ENCODE measurements at places on chromosomes 4 and X.
A peak's percentile ranks its signal among the peaks of the same experiment; 100 is the strongest.

GRCh38 chrX:100964362-100964761, 5.1 kb upstream of the ARL13A start:
- no peak for DNase-seq

DNA sequence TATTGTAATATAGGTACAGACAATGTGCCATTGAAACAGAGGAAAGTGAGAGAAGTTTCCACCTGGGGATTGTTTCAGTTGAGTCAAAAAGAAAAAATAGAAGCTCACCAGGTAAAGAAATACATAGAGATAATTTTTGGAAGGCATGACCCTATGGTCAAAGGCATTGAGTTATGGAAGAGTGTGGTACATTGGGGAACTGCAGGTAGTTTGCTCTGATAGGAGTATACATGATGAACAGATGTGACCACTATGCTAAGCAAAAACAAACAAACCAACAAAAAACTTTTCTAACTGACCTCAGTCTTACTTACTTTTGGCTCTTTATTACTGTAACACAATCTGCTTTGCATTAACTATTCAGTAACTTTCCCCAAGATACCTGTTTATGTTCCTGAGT, 85.9 kb downstream of the UGT8 start:
- DNase-seq = no peak

- DNase-seq = peak; percentile 78
Observed at GRCh38 chr4:183098019-183098722, 886 bp upstream of the WWC2 start.

DNA sequence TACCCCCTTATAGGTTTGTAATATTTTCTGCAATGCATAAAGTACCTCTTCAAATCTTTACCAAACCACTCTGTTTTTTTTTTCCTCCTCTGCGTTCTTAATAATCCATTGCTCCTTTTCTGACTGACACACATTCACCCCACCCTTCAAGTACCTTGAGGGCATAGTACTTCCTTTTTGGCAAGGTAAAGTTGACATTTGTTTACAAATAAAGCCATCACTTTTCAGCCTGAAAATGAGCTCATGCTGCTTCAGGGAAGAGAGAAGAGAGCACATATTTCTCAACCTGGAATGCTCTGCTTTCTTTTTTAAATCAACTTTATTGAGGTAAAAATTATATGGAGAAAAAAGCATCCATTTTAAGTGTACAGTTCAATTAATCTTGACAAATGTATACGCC, 113.9 kb downstream of the AGTR2 start:
- DNase-seq = no peak

- peak; percentile 94 for DNase-seq
Observed at GRCh38 chr4:81631958-81632441, 160.3 kb upstream of the RASGEF1B start.

GRCh38 chr4:185171373-185172071, 28.5 kb downstream of the SLC25A4 start:
- DNase-seq = no peak

DNA sequence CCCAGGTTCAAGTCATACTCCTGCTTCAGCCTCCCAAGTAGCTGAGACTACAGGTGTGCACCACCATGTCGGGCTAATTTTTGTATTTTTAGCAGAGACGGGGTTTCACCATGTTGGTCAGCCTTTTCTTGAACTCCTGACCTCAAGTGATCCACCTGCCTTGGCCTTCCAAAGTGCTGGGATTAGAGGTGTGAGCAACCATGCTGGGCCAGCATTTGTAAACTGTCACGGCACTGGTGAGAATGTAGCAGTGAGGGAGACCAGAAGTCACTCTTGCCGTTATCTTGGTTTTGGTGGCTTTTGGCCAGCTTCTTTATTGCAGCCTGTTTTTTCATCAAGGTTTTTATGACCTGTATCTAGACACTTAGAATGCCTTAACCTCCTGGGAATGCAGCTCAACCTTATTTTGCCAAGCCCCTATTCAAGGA, 22.4 kb downstream of the PCDH18 start:
- peak; percentile 52 for DNase-seq

- DNase-seq = no peak
Observed at GRCh38 chrX:82087699-82088098, 885.8 kb downstream of the SH3BGRL start.

GRCh38 chr4:140757232-140757630, 1.0 kb upstream of the TBC1D9 start:
- no peak for DNase-seq

GRCh38 chr4:10295301-10295700, 161.9 kb downstream of the ZNF518B start:
- no peak for DNase-seq

- DNase-seq = peak; percentile 70
Observed at GRCh38 chrX:153723351-153724251, 586 bp downstream of the BCAP31 start.

- no peak for DNase-seq
Observed at GRCh38 chr4:124633285-124633941, 79.1 kb downstream of the ANKRD50 start.

- DNase-seq = peak; percentile 12
Observed at GRCh38 chr4:185015108-185015507, 3.2 kb upstream of the HELT start.

GRCh38 chr4:26525136-26525770, 35.0 kb upstream of the CCKAR start:
- DNase-seq = peak; percentile 77

GRCh38 chr4:90028460-90028859, 98.7 kb upstream of the CCSER1 start:
- no peak for DNase-seq

DNA sequence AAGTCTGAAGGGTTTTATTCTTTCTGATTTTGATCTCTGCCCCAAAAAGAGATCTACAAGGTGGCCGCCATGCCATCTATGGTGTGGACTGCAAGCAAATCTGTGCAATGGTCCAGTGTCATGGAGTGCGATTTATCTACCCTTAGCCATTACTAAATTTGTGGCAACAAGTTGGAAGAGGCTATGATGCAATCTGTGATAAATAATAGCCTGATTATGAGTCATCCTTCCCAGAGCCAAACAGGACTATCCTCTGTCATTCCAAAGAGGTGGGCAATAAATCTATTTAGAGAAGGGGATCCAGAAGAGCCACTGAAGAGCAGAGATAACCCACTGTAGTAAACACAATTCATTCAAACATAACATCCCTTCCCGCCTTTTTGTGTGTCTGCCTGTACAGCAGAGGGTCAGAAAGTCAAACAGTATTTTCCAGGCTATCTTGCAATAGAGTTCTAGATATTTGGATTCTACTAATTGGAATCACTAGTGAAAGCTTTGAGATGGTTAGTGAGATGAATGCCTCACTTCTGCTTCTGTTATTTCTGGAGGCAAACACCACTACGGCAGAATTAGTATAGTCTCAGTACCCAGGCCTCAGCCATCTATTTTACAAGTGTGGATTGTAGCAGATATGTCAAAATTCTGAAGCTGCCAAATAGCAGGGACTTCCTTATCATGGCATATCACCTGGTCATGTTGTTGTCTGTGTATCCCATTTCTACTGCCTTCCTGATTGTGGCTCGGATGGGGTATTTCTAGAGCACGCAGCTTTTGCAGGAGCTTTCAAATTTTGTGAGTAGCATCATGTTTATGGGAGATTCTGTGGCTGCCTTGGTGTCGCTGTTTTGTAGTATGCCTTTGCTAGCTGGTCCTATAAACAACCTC, 192.0 kb downstream of the SMIM20 start:
- DNase-seq = no peak

DNA sequence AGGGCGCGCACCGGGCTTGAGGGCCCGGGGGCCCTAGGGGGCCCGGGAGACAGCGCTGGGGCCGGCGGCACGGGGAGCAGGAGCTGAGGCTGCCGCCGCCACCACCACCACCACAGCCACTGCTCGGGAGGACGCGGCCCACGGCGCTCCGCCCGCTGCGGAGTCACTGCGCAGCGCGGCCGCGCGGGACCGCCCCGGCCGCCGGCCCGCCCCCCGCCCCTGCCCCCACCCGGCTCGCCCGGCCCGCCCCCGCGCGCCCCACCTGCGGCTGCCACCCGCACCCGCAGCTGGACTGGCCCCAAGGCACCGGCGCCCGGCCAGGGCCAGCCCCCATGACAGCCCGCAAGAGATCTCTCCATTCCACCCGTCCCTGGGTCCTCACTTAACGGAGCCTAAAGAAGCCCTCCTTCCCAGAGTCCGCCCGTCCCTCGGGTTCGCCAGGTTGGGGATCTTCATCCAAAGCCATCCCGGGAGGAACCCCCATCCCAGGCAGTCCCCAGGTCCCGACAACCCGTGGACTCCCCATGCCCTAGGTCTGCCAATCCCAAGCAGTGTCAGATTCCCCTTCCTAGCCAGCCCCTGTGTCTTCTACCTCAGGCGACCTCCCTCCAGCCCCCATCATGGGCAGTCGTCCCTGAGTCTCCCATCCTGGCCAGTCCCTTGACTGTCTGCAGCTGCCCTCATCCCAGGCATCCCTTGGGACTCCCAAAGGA, 40.0 kb upstream of the IQSEC2 start:
- DNase-seq = no peak

GRCh38 chr4:11312389-11312788, 116.3 kb downstream of the HS3ST1 start:
- DNase-seq = no peak

- DNase-seq = no peak
Observed at GRCh38 chr4:102089850-102090621, 255.2 kb downstream of the SLC39A8 start.

DNA sequence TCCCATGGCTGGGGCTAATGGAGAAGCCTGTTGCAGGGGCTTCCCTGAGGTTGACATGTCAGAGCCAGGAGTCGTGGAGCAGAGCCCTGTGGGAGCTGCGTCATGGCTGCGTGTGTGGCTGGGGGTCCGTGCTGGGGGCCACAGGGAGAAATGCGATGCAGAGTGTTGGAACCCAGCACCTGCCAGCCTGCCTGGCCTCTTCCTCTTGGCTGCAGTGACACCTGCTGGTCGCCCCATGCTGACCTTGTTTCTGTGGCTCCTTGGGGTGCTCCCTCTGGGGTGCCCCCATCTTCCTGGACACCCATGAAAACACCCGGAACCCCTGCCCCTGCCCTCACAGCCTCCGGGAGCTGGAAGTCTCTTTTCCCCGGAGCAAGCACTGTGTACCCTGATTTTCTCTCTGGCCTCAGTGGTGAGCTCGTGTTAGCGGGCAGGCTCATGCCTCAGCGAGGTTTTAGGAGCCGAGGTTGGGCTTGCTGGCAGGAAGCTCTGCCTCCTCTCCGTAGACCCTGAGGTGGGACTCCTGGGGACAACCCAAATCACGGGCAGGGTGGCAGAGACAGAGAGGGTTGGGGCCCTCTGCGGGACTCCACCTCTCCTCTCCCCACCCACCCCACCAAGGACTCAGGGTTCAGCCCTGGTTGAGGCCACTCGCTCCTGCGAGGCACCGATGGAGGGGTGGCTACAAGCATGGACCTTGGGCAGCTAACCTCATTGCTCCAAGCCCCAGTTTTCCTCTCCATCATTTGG, 103.7 kb downstream of the SORCS2 start:
- no peak for DNase-seq

GRCh38 chr4:107258359-107258758, 222.2 kb upstream of the DKK2 start:
- no peak for DNase-seq

GRCh38 chr4:80713409-80713808, 317.1 kb upstream of the BMP3 start:
- DNase-seq = no peak

DNA sequence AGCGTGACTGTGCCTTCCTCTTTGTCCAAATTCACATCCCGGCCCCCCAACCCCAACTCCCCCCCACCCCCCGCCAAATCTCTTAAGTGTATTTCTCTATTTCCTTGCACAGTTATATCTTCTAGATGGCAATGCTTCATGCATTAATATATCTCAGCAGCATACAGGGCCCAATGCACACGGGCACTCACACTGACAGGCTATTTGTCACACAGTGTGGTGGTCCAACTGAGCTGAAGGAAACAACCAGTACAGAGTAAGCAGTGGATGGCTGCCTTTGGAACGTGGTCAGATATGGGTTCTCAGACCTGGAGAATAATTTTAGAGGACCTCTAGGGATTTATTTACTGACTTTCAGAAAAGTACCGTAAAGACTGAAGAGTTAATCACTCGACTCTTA, 681 bp downstream of the EXOC1 start:
- no peak for DNase-seq

GRCh38 chr4:3407171-3407771, 34.5 kb upstream of the HGFAC start:
- no peak for DNase-seq

DNA sequence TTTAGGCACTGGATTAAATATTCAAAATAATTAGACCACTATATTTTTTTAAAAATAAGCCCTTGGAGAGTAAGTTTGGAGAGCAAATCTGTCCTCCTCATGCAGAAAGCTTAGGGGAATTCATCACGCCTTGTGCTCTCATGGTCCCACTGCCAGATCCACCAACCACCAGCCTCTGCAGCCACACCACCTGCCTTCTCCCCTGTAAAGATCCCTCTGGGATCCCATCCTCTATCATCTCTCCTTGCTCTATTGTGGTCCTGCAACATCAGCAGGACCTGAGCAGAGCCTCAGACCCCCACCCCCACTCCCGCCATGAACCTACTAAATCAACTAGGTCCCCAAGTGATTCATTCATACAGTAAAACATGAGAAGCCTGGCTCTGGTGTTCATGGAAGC, 482.6 kb upstream of the GALNT7 start:
- DNase-seq = no peak

DNA sequence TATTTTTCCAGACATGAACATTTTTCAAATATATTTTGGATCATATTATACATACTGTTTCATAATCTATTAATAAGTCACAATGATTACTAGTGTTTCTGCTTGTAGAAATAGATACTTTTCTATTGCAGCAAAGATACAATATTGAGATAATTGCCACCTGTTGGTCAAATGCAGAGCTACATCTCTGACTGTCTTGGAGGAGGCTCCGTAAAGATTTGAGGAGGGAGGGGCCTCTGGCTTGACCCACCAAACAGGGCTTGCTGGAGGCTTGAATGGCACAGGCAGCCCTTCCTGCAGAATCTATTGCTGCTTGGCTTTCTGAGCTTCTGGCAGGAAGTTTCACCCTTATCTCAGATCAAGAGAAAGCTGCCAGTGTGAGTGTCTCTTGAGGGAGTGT, 99.3 kb upstream of the ARMCX2 start:
- DNase-seq = peak; percentile 91

DNA sequence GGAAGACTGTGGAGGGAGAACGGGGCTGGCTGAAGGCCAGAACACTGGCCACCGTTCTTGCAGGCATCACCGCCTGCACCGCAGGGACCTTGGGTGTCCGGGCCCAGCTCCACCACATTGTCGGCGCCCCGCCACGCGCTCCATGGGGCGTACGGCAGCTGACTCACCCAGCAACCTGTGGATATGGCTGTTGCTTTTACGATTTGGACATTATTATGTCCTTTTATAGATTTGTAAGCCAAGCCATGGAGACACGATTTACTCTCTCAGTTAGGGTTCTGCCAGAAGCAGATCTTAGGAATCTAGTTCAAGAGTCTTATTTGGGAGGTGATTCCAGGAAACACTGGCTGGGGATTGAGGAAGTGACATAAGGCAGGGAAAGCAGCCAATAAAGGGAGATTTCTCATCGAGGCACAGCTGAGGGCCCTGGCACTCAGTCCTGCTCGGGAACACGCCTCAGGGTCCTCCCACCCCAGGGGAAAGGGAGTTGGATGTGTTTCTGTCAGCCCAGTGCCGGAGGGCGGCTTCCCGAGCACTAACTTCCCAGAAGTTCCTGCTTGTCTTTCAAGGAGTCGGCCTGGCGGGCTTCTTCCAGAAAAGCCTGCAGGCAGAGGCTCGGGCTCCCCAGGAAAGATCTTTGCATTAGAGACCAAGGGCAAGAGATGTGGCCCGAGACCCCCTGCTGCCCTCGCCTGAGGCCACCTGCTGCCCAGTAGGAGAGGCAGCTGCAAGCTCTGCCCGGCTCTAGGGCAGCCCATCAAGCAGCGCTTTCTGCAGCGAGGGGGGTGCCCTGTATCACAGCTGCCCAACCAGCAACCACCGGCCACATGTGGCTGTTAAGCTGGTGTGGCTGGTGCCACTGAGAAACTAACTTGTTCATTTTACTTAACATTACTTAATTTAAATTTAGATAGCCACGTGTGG, 52.9 kb downstream of the CRMP1 start:
- DNase-seq = peak; percentile 43
